ENCODE measurements at places on chromosomes 3 and 15.
A peak's percentile ranks its signal among the peaks of the same experiment; 100 is the strongest.

DNA sequence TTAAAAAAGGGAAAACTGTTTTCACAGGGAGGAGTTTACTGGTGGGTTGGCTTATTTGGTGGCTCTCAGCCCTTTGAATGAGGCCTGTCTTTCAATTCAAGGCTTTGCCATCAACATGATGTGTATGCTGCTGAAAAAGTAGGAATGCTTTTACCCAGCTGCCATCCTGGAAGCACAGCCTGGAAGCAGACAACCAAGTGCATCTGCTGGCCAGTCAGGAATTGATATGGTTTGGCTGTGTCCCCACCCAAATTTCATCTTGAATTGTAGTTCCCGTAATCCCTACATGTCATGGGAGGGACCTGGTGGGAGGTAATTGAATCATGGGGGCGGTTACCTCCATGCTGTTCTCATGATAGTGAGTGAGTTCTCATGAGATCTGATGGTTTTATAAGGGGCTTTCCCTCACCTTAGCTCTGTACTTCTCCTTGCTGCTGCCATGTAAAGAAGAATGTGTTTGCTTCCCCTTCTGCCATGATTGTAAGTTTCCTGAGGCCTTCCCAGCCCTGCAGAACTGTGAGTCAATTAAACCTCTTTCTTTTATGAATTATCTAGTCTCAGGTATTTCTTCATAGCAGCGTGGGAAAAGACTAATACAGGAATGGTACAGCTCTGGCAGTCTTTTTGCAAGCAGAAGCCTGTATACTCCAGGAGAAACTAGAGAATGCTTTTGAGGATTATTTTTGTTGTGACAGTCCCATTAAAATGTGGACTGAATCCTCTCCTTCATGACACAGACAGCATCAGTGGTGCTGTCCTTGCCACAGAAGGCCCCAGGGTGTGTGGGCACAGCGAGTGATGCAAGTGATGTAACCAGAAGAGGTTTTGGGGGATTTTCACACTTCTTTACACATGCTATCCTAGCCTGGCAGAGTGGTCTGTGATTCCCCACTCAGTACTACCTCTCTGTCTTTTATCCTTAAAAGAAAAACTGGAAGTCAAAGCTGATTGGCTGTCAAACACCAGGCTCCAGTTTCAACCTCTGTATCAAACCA is 20.0 kb downstream of the PLCL2 start:
- no peak for DNase-seq

- DNase-seq = no peak
Measured at GRCh38 chr15:60894347-60894746, 334.8 kb downstream of the RORA start.

GRCh38 chr15:70701891-70702568 is 61.3 kb downstream of the UACA start:
- no peak for DNase-seq

- no peak for DNase-seq
Measured at GRCh38 chr15:55116636-55117035, 80.1 kb downstream of the RSL24D1 start.

- DNase-seq = peak; percentile 54
Measured at GRCh38 chr3:143120716-143121240, 1.2 kb downstream of the CHST2 start.

- DNase-seq = no peak
Measured at GRCh38 chr15:26352909-26353308, 420.0 kb downstream of the GABRB3 start.

GRCh38 chr15:99509686-99510461 is 55.9 kb upstream of the MEF2A start:
- no peak for DNase-seq

DNA sequence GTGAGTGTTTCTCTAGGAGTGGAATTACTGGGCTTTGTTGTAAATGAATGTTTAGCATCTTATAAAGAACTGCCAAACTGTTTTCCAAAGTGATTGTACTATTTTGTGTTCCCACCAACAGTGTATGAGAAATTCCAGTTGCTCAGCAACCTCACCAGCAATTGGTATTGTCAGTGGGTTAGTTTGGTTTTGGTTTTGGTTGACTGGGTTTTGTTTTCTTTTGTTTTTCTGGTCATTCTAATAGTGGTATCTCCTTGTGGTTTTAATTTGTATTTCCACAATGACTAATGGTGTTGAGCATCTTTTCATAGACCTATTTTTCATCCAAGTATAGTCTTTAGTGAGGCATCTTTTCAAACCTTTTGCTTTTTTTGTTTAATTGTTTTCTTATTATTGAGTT is 27.1 kb downstream of the FILIP1L start:
- DNase-seq = no peak

DNA sequence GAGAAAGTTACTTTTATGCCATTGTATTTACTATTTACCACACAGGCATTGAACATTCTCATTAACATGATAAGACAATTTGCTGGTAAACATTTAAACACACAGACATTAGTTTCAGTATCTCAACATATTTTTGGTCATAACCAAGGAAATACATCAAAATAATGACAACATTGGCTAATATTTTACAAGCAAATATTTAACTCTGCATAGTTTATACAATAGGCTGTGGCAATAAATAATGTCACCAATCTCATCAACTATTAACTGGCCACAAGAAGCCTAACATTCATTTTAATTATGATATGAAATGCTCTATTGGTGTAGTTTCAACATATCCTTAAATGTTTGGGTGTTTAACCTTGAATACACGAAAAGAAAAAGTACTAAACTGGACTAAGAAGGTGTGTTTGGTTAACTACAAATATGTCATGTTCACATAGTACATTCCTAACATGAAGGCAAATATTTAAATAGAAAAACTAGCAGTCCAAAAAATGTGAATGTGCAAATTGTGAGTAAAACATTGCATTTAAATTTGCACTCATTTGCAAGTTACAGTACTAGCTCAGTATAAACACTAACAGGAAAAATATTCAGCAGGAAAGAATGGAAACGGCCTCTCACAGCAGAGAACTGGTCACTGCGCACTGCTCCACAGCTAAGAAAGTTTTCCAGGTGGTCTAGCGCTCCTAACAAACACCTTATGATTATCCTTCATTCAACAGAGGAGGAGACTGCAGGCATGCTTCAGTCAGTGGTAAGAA is 106.6 kb downstream of the GLDN start:
- DNase-seq = no peak

GRCh38 chr3:7713724-7714123 is 787.9 kb upstream of the LMCD1 start:
- DNase-seq = no peak

- no peak for DNase-seq
Measured at GRCh38 chr3:40615918-40616819, 91.4 kb downstream of the ZNF621 start.

DNA sequence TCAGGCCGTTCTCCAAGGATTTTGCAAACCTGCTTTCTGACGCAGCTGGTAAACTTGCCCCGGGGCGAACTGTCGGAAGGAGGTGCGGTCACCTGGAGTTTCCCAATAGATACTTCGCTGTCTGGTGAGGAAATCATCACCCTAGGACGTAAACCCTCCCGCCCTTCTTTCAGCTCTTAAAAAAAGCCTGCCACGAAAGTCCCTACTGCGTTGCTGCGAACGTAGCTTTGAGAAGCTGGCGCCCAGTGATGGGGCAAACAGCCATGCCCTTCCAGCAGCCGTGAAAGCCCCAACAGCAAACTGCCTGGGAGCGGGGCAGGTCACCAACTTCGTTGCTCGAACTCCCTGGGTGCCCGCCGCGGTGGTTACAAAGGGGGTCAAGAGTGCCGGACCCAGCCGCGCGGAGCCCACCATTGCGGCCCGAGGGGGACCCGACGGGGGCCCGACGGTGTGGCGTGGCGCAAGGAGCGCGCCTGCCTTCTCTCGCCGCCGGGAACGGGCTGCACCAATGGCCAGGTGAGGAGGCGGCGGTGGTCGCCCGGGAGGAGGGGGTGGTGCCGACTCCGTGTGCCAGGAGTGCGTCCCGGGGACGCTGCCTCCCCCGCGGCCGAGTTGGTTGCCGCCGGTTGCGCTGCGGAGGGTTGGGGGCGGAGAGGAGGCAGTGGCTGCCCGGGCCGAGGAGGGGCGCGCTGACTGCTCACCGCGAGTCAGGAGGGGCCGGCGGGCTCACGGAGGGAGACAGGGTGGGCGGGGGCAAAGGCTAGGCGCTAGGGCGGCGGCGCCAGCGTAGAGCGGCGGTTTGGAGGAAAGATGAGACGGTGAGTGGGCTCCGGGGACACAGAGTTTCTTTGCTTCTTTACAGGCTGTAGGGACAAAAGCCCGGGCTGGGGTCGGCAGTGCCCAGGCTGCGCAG is at the start of gene PHLDB2:
Gene PHLDB2 (plus strand): TSS at position 205 of the 913 bp plus-strand sequence. CDS start 24,813 bp downstream, outside the sequence.
- DNase-seq = peak; percentile 92

GRCh38 chr3:30685267-30685667 is 78.9 kb downstream of the TGFBR2 start:
- no peak for DNase-seq

GRCh38 chr3:187735837-187736236 is 9.4 kb downstream of the BCL6 start:
- DNase-seq = no peak

GRCh38 chr3:159029306-159030026 is 227.6 kb downstream of the MFSD1 start:
- no peak for DNase-seq

DNA sequence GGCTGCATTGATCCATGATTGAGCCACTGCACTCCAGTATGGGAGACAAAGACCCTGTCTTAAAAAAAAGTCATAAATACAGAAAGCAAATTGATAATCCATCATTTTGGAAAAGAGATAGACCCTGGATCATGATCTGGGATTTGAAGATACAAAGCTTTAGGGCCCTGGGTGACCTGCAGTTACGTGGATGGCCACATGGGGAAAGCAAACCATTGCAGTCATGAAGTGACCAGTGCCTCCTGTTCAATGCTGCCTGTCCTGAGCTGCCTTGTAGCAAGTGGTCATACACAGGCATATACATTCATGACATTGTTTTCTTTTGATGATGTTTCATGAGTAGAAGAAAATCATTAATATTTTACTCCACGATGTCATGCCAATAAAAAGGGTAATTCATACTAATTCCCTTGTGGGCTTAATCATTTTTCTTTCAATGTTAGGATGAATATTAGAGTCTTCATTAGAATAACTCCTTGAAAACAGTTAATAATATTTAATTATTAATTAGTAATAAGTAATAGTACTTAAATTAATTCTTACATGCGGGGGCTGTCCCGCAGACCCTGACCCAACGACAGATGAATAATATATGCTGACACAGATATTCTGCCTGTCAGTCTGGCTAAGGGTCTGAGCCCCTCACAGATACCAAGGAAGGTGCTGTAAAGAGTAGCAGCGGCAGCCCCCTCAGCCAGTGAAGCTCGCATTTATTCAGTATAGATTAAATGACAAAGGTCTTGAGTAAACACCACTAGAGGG is 109.0 kb upstream of the UNC13C start:
- DNase-seq = no peak

DNA sequence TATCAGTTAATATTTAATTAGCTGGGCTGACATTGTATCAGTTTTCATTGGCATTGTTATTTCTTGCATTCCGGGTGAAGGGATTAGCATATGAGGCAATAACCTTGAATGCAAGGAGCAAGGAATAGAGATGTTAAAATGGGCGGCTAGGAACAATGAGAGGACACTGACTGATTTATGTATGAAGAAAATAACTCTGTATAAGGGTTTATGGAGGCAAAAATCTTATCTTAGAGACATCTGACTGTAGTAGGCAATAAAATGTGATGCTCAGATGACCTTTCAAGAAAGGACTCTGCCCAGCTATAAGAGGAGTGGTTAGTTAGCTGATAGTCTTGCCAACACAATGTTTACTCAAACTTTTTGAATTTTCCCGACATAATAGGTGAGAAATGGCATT is 158.3 kb downstream of the EFHB start:
- DNase-seq = no peak

- DNase-seq = no peak
Measured at GRCh38 chr3:122255757-122256439, 69.2 kb upstream of the CSTA start.

- no peak for DNase-seq
Measured at GRCh38 chr3:116749388-116749787, 39.8 kb downstream of the TUSC7 start.

- no peak for DNase-seq
Measured at GRCh38 chr3:32531010-32531647, 28.5 kb upstream of the CMTM6 start.

DNA sequence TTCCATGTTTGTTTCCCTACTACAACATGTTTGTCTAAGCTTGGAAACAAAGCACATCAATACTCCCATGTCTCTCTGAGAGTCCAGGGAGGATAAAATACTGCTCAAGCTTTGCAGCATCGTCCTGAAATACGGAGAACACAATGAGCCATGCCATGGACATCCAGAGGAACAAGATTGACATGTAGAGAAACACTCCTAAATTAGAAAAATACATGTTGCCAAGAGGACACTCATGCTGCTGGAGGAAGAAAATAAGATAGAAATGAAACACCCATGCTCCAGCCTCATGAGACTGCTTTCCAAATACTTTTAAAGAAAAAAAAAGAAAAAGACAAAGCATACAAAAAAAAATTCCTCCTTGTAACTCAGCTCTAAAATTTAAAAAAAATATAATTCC is 387.0 kb downstream of the ERC2 start:
- DNase-seq = no peak

DNA sequence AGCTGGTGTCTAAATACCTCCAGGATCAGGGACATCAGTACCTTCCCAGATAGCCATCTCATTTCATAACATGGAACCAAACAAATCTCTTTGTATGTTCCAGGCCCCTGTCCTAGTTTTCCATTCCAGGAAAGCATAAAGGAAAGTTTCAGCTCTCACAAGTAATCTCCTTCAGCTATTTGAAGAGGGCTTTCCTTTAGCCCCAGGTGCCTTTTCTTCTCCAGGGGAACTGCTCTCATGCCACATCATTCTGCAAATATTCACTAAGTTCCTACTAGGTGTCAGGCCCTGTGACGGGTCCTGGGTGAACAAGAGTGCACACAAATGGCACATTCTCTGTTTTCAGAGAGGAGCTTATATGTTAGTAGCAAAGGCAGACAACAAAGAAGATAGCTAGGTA is 136.1 kb downstream of the ADAMTS9 start:
- no peak for DNase-seq

DNA sequence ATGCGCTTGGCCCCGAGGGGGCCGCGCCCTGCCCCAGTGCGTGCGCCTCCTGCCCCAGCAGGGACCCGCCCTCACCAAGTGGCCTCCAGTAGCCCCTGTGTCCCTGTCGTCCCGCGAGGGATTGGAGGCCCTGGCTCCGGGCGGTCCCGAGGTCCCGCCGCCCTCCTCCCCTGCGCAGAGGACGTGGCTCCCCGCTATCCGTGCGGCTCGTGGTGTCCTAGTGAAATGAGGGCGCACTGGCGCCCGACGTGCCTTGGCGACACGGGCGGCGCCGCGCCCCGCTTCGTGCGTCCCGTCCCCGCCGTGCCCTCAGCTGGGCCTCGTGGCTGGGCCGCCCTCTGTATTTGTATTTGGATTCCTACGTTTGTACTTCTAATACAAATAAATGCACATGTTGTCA is 557.5 kb downstream of the OCA2 start:
- no peak for DNase-seq

DNA sequence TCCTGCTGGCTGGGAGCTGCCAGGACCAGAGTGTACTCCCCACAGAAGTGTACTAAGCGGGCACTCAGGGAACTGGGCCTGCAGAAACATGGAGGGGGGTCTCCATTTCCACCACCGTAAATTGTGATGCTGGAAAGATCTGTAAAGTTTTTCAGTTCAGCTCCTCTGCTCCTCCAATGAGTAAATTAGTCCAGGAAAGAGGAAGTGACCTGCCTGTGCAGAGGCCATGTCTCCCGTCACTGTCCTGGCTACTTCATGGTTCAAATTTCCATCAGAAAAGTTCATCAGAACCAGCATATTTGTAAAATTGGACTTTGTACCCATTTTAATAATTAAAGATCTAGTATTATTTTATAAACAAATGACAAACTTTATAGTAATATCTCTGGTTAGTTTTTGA is 226.7 kb upstream of the THBS1 start:
- no peak for DNase-seq

GRCh38 chr3:144457758-144458157 is 486.1 kb downstream of the DIPK2A start:
- DNase-seq = no peak

All from endothelial cell (in vitro differentiated cells).